NCI-H460 (cell line): ENCODE measurements at places on chromosomes 4 and X. TPM values are rescaled to one million over a fixed set of nuclear protein-coding genes. Genes with fewer than 3 reads are reported as not detected.

DNA sequence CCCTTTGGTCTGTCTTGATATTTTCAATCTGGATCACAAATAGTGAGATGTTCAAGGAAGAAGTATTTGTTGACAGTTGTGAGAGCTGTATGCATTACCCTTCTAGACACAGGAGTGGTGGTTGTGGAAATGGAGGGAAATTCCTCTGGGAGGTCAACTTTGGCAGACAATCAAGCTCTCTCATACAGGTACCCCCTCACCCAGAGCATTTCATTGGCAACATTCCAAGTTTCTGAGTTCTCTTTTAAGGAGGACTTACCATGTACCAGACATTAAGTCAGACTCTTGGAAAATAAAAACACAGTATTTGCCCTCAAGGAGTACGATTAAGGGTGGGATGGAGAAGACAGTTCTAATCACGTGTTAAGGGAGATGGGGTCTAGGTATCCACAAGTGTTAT lies 45.3 kb downstream of the KLHL15 start:
- DNase-seq = no peak

GRCh38 chrX:10108288-10108687 lies 48.5 kb upstream of the CLCN4 start:
- DNase-seq = no peak

GRCh38 chr4:15652841-15653240 lies 2.3 kb downstream of the FBXL5 start:
- no peak for DNase-seq

The NUDT6 gene
- 16.4 and 20.9 TPM in 2 replicates for total RNA-seq

DNA sequence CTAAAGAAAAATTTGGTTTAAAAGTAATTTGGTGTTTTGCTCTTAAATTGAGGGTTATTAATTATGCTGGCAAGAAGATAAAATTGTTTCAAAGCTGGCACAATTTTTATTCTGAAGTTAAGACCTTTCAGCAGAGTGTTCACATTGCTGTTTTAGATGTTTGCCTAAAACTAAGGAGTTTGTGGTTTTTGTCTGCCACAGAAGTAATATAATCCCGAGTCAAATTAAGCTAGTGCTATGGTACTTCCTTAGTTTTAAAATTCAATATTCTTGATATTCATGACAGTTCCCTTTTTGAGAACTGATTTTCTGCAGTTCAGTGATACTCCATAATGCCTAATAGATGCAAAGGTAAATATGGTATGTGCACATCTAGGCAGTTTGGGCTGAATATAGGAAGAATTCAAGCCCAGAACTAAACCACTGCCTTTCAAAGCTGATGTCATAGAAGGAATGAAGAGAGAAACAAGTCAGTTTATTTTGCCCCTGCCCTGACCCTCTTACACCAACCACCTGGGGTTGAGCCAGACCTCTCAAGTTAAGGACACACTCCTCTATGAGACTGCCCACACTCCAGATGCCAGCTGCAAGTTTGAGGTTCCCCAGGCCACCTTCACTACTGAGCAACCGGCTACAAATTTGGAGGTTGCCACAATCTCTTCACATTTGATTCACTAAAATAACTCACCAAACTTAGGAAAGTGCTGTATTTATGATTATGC lies 32.1 kb upstream of the VEGFC start:
- DNase-seq = no peak

DNA sequence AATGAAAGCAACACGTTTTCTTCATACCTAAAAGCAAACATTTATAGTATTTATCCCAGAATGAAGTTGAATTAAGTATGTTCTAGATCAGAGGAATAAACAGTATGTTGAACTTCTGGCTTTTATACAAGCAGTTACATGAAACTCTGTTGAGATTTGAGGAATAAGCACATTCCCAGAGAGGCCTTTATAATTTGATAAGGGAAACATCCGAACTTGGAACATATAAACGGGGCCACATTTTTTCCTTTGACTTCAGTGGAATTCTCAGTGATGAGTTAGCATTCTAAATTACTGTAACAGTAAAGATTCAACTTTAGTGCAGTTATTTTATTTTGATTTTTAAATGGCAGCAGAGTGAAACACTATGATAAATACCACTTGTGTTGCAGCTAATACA lies 119.5 kb downstream of the GLRA3 start:
- DNase-seq = no peak

GRCh38 chr4:175944126-175944910 lies 121.3 kb upstream of the WDR17 start:
- no peak for DNase-seq

DNA sequence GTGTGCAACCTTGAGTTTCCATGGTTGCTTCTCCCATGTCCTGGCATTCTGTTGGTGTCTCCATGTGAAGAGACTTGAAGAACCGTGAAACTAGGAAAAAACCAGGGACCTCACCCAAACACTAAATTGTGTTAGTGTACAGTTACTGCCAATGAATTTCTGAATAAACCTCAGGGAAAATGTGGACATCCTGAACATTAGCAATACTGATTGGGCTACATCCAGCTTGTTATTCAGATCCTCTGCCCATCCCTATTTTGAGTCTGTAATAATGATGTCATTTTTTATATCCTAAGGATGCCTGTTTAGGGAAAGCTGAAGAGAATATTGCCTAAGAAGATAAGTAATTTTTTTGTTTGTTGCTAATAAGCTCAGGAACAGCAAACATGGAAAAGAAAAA lies 262.7 kb downstream of the TMA16 start:
- no peak for DNase-seq
